ENCODE measurements at places on chromosomes 2 and 18.

DNA sequence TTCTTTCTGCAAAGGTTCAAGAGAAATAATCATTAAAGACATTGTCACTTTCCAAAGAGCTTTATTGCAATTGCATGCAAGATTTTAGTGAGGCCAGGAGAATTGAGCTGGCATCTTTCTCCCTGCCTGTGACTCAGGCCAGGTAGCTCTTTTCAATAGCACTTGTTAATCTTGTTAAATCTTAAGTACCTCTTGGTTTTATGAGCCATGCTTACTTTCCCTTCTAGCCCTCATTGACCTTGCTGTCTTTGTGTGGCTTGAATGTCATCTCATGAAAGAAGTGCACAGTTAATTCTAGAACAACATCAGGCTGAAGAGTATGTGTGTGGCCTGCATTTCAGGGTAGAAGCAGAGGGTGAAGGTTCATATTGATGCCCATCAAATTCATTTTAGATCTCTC is 14.8 kb upstream of the LGALSL start:
- no peak for DNase-seq

- DNase-seq: no peak
Observed at GRCh38 chr2:96097441-96097840, 18.9 kb downstream of the ADRA2B start.

- DNase-seq: no peak
Observed at GRCh38 chr2:80153151-80153550, 151.4 kb downstream of the LRRTM1 start.

- DNase-seq: no peak
Observed at GRCh38 chr2:159591221-159591620, 25.1 kb downstream of the BAZ2B start.

DNA sequence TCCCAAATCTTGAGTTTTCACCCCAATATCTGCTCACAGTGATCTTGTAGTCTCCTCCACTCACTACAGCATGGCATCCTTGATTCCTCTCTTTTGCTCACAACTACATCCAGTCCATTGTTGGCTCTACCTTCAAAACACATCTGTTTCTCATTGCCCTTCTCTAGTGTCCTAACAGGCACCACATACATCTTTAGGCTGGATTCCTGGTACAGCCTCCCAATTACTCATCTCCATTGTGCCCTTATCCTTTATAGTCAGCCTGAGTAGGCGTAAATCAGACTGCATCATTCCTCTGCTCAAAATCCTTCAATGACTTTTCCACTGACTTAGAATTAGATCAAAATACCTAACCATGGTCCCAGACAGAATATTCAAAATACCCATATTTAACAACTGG is 10.7 kb upstream of the TAF1B start:
- DNase-seq: no peak

GRCh38 chr2:121279476-121280220 is 5.4 kb downstream of the TFCP2L1 start:
- no peak for DNase-seq

DNA sequence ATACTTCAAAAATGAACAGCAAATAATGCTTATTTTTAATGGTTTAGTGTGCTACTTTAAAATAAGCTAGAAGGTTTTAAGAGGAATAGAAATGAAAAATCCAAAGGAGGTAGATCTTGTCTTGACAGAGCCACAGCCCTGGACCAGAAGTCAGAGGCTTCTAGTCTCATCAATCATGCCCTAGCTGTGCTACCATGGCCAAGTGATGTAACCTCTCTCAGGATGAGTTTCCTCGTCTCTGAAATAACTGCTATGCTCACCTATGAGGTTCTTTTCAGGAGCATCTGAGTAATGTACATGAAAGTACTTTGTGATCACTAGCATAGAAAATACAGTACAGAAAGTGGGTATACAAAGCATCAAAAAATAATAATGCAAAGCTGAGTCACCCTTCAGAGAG is 248.4 kb downstream of the PID1 start:
- DNase-seq: no peak

- DNase-seq: no peak
Observed at GRCh38 chr2:27042159-27042661, 9.3 kb upstream of the AGBL5 start.

DNA sequence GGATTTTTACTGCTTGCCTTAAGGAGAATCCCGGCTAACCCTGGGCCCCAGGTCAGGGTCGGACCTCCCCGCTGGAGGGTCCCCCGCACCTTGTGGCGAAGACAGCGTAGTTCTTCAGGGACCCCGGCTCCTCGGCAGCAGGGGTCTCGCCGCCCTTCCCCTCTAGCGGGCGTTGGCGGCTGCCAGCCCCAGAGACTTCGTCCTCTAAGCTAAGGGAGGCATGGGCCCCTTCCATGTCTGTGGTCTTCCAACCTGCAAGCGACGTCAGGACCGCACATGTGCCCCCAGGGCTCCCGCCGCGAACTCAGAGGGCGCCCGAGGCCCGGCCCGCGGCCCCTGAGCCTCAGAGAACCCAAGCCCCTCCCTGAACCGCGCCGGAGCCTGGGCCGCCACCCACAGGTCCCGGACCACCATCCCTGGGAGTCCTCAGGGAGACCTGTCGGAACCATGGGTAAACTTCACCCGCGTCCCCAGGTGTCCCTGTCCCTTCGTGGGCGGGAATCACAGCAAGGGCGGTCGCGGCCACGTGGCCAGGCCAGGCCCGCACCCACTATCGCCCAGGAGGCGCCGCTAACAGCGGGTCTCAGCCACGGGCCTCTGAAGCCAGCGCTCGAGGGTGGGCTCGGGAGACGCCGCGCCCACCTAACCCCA is 562 bp downstream of the ANKMY1 start:
- no peak for DNase-seq

GRCh38 chr2:224807153-224807964 is 91.2 kb upstream of the CCDC195 start:
- DNase-seq: no peak

GRCh38 chr2:10575609-10576280 is 114.0 kb downstream of the NOL10 start:
- peak; percentile 71 for DNase-seq

DNA sequence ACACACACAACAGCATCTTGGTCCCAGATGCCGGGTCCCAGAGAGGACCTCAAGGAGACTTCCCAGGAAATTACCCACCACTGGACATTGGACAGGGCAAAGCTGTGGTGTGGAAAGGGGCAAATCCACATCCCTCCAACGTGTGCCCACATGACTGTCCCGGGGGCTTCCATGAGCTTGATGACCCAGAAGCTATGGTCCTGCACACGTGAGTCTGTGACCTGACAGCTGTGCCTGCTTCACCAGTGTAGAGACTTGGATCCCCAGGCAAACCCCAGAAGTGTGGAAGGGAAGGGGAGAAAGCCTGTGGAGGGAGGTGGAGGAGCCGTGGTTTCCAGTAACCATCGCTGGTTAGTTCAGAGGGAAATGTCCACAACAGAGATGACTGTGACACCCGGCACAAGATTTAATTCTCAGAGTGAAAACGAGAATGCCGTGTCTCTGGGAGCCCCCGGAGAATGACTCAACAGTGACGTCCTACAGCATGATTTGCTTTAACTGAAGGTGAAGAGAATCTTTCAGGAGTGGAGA is 19.1 kb upstream of the GPR55 start:
- no peak for DNase-seq

DNA sequence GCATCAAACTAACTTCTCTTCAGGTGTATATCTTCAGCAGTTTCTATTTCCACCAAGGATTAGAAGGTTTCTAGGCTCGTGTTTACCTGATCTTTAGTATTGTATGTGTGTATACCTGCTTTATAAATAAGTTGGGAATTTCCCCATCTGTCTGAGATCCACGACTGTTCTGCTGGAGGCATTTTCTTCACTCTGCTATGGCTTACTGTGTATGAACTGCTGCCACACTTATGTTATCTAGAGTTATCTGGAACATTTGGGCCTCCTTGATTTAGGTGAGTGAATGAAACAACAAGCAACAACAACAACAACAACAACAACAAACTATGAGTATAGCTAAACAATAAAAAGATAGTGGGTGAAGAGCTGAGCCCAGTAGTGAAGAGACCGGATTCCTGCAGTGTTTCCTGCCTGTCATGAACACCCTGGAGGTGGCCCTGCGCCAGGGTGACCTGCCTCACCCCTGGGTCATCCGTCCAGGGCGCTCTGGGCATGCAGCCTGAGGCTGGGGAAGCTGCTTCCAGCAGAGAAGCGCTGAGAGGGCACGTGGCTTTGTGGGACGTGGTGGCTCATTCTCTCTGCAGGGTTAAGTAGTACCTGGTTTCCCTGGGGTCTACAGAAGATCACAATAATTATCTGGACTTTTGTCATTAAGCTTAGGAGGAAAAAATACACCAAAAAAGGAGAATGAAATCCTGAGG is 56.1 kb upstream of the GATA6 start:
- no peak for DNase-seq

- DNase-seq: no peak
Observed at GRCh38 chr2:144936442-144936841, 416.5 kb upstream of the ZEB2 start.

- DNase-seq: no peak
Observed at GRCh38 chr18:75694292-75694691, 266.8 kb upstream of the SMIM21 start.

GRCh38 chr18:49015886-49016647 is 65.3 kb upstream of the SMAD7 start:
- DNase-seq: no peak

- DNase-seq: no peak
Observed at GRCh38 chr18:9103376-9103873, 926 bp downstream of the NDUFV2 start.

DNA sequence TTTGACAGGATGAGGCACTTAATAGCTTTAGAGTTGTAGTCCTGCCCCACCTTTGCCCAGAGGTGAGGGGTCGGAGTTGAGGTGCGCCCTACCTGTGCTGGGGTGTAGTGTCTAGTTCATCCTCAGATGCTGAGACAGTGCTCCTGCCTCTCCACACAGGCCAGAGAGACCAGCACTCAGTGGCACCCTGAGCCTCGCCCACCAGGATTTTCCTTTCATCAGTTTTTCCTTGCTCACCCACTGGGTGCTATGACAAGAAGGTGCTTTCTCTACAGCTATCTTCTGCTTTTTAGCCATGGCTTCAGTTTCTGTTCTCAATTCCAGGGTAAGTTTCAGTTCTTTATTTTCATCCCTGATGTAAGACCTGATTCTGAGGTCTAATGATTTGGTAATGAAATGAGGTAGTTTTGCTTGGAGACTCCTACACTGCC is 16.8 kb upstream of the TMEM131 start:
- DNase-seq: no peak

DNA sequence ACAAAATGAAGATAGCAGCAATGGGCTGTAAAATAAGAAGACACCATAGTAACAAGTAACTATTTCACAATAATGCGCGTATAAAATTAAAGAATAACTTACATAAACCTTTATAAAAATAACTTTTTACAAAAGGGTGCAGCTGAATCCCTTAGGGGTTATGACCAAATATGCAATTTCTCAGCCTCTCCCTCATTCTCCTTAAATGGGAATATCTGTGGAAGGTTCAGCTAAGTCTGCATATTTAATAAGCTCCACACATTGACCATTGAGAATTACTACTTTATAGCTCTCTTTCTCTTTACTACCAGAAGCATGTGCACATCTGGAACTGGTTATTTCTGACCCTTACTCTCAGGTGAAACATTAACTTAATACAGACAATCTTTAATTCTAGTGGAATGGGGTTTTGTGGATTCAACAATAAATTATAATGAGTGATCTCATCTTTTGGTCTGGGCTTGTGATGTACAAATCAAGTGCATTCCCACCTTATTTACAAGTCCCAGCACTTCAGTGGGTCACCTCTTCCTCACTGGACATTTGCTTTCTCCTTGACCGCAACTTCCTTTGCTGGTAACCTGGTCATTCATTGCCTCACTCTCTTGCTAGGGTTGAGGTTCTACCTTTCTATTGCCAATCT is 15.7 kb downstream of the ARHGAP15 start:
- no peak for DNase-seq

GRCh38 chr2:134167015-134167414 is 86.9 kb upstream of the MGAT5 start:
- no peak for DNase-seq

All from AG08396 (cell line).